ENCODE measurements at places on chromosomes 2 and 18.

DNA sequence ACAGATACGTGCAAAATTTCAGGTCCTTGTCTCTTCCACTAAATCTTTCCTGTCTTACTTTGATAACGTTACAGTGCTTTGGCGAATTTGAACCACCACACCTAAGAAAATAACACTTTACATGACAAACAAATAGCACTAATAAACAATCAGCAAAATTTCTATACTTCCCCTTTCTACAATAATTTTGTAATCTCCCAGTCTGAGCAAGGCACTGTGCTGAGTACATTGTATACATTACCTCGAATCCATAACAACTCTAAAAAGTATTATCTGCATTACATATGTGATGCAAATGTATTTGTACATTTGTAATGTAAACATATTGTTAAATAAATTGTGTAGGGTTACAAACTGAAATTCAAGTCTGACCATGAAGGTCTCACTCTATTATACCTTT lies 49.9 kb downstream of the RTN4 start:
- no peak for DNase-seq

- no peak for DNase-seq
Observed at GRCh38 chr2:67054728-67055127, 342.4 kb upstream of the ETAA1 start.

- DNase-seq: peak; percentile 51
Observed at GRCh38 chr2:168685600-168686451, 116.6 kb upstream of the NOSTRIN start.

GRCh38 chr2:86632672-86633071 lies 9.0 kb upstream of the RNF103 start:
- no peak for DNase-seq

- DNase-seq: no peak
Observed at GRCh38 chr2:201972621-201973255, 60.9 kb upstream of the FZD7 start.

DNA sequence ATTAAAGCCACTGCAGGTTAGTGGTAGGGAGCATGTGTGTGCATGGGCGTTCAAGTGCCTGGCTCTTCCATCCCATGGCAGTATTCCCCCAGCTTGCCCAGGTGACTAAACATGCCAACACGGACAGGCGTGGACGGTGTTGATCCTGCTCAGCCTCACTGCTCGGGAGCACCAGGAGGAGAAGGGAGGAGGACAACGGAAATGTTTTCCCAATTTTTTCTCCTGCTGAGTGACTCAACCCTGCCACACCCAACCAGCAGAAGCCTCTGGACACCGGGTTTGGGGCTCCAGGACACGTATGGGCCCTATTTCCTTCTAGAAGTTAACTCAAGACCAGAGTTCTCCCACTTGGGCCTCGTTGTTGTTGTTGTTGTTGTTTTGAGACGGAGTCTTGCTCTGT lies 139.1 kb downstream of the CYP26B1 start:
- no peak for DNase-seq

DNA sequence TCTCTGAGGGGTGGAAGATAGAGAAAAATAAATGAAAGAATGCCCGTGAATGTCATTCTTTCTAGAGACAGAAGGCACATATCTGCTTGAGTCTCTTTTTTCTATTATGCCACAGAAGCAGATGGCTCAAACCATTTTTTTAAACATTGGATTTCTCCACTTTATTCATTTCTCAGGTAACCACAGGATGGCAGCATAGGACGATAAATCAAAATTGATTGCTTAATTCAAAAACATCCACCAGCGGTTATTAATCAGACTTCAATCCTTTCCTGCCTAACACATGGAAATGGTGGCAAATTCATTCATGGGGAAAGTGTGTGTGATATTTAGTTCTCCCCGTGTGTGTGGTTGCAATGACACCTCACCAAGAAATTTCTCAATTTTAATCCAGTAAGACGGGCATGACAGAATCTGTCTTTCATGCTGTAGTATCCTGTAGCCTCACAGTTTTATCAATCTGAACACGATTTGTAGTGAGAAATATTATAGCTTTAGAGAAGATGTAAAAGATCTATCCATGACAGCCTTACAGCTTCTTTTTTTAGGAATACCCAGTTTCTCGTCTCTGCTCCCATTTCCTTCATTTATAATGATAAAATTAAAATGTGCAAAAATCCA lies 72.2 kb downstream of the DSC3 start:
- DNase-seq: peak; percentile 80

- no peak for DNase-seq
Observed at GRCh38 chr2:1664698-1665097, 79.6 kb downstream of the PXDN start.

DNA sequence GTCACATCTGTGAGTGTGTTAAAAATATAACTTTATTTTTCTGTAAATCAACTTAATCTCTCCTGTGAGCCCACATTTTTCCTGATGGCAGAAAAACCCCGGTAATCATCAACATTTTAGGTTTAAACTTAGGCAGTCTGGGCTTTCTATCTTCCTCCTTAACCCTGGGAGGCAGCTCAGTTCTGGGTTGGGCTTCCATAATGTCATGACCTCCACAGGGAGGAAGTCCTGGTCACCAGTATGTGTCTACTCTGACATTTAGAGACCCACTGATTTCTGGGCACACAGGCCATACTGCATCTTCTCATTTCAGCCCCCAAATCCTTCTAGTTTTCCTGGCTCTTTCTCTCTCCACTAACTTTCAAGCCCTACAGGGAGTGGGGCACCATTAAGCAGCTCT lies 181.2 kb downstream of the DYSF start:
- no peak for DNase-seq

GRCh38 chr2:156897548-156897947 lies 360.0 kb upstream of the GALNT5 start:
- DNase-seq: no peak

DNA sequence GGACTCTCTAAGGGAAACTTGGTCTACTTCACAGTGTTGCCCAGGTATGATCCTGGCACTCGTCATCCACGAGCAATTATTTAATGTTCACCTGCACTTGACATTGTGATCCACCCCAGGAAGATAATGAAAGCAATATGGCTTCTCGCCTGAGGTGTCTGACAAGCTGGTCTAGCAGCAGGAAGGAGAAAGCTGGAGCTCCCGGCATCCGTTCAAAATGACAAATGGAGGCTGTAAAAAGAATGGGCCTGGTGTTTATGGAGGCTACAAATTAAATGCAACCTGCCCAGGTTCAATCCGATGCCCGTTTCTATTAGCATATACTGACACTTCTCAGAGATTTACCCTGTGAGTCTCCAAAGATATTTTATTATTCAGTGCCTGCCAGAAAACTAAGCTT lies 317.6 kb downstream of the CTNNA2 start:
- DNase-seq: no peak

DNA sequence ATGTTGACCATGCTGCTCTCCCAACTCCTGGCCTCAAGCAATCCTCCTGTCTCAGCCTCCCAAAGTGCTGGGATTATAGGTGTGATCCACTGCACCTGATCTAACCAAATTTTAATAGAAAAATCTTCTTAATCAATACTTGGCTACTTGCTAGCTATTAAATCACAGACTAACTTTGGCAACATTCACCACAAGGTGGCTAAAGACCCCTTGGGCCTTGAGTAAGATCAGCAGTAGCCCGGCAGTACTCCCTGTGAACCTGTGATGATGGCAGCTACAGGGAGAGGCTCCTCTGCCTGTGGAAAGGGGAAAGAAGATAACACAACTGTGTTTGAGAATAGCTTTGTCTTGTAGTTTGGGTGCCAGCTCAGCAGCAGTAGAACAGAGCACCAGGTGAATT lies 102.9 kb downstream of the SLC39A10 start:
- DNase-seq: no peak

DNA sequence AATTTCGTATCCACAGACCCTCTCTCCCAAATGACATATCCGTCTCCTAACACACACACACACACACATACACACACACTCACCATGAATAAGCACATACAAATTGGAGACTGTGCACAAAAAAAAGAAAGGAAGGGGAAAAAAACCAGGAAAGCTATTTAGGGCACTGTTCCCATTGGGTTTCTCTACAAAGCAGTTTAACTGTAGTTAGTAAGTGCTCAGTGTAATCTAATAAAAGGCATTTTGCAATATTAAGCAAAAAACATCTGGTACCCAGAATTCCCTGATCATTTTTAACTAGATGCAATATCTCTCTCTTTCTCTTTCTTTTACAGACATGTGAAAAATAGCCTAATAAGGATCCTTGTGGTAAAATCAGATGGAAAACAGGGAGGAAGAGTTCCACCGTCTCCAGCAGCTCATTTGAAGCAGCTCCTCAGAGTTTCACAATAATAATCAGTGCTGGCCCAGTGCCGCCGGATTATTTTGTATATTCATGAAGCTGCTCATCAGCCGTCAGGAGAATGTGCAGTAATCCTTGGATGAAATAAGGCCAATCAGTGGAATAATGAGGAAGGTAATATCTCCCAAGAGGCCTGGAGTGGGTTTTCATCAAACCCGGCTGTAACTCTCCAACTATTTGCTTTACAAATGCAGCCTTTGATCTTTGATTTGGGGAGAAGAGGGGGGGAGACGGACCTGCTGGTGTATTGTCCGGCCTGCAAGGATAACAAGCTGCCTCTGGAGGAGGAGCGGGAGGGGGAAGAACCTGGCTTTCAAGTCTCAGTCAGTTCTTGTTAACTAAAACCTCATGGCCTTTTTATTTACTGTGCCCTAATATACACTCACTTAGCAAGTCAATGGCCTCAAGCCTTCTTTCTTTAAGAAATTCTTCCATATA lies 227.6 kb upstream of the SMIM21 start:
- DNase-seq: peak; percentile 91

DNA sequence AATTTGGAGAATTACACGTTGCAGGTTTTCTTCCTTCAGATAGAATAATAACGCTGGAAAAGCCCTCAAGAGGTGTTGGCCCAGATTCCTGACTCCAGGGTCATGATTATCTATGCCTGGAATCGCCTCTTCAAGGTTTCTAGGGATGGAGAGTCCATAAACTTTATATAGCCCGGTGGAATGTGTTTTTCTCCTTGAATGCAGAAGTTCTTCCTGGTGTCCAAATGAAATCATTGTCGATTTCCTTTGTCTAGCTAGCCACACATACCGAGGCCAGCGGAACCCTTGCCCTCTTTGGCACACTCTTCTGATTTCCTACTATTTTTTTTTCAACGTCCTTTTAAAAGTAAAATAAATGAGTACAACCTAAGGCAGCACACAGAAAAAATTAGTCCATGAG lies 117.8 kb downstream of the PID1 start:
- DNase-seq: no peak

- DNase-seq: no peak
Observed at GRCh38 chr2:113114224-113114945, 13.0 kb upstream of the IL1RN start.

GRCh38 chr18:34028324-34028723 lies 196.4 kb downstream of the NOL4 start:
- no peak for DNase-seq

GRCh38 chr2:70160545-70160944 lies 30.3 kb downstream of the C2orf42 start:
- DNase-seq: no peak

DNA sequence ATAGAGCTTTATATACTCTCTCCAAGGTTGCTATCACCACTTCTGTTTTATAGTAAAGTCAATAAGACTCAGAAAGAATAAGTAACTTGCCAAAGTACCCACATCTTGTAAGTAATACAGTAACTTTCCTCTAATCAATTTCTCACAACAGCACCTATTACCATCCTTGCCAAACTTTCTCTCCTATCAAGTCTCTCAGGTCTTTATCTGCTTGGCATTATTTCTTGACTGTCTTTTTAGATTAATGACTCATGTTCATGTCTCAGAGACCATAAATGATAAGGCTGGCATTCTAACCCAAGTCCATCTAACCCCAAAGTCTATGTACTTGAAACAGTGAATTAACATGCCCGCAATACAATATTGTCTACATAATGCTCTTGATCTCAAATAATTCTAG lies 618.0 kb upstream of the ZEB2 start:
- no peak for DNase-seq

DNA sequence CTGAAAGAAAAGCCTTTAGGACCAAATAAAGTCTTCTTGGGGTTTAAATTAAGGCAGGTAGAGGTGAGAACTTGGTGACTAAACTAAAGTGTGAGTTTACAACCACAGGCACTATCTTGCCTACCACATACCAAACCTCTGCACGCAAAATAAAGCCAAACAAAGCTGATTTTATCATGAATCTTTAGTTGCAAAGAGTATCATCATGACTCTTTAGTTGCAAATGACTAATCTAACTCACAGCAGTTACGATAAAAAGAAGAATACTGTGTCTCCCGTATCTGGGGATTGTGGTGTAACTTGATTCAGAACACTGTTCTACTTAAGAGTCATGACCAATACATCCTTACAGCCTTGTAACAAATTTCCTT lies 11.2 kb downstream of the CFAP210 start:
- no peak for DNase-seq

GRCh38 chr2:112644155-112644932 lies 1.4 kb upstream of the SLC20A1 start:
- peak; percentile 46 for DNase-seq

DNA sequence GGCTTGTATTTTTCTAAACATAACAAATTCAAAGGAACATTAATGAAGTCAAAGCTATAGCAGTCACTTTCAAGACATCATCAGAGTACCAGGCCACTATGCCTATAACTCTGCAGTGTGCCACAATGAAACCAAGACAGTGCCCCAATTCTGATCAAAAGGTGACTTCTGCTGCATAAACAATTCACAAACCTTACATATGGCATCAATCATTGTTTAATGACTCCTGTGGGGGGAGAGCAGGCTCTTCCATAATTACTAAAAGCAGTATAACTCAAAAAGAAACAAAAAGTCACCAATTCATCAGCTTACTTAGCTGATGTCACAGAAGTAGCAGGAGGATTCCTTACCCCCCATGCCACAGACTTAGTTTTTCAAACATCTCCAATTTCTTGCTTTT lies 15.5 kb downstream of the LPIN2 start:
- DNase-seq: no peak

- peak; percentile 96 for DNase-seq
Observed at GRCh38 chr2:120820263-120820952, 84.7 kb downstream of the GLI2 start.

DNA sequence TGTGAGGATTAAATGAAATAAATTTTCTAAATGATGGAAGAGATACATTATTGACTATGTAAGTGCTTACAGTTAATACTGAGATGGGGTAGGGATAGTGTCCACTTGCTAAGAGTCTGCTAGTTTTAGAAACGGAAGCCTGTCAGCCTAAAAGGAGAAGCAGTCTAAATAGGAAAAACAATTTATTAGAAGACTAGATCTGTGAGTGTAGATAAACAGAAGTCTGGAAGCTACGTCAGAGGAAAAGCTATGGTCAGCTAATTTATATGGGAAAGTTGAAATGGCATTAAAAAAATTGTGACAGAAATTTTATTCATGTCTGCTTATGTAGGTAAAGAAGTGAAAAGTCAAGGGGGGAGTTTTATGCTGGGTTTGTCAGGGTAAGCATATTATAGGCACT lies 1338.4 kb upstream of the CHAC2 start:
- no peak for DNase-seq

DNA sequence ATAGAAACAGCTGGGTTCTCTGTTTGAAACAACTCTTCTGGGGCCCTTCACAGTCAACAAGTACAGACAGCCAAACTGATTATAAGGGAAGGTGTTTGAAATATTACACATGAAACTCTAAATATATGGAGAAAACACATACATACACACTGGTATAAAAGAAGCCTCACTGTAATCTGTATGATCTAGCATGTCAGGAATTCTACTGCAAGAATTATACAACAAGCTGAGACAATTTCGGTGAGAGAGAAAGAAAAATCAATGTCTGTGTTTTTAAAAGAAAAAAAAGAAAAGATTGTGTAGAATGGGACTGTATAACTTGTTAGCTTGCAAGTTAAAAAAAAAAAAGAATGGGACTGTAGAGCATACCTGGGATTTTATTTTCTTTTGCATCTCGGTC lies 26.3 kb downstream of the IRS1 start:
- no peak for DNase-seq

All from eye (tissue), 1 donor.